ENCODE measurements at places on chromosomes 11 and 22.

DNA sequence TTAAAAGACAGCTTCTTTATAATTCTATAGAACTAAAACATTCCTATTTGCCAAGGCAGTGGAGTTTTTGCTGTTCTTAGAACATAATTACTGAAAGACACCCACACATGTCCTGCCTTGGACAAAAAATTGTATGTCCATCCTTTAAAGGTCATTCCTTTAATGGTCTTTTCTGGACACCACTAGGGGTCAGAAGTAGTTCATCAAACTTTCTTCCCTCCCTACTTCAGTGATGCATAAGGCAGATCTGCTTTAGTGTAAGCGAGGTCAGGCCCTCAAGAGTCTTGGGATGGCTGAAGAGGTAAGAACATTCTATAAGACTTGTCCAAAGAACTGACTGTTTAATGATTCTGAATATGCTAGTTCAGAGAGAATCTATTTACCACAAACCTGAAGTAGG is 4.3 kb upstream of the OR51V1 start:
- DNase-seq, result no peak

DNA sequence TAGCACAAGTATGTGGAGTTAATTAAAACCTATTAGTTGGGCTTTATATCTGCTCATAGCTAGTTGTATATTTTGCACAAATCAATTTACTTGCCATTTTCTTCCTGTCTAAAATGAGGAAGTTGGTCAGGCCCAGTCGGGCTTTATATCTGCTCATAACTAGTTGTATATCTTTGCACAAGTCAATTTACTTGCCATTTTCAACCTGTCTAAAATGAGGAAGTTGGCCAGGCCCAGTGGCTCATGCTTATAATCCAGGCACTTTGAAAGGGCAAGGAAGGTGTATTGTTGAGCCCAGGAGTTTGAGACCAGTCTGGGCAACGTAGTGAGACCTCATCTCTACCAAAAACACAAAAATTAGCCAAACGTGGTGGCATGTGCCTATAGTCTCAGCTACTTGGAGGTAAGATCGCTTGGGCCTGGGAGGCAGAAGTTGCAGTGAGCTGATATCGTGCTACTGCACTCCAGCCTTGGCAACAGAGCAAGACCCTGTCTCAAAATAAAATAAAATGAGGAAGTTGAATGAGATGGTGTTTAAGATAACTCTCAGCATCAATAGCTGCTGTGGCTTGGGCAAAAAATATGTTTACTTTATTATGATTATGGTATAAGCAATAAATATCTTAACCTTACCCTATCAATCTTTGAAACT is 1558.6 kb upstream of the RAG2 start:
- DNase-seq, result no peak

GRCh38 chr22:37624876-37625275 is 14.6 kb upstream of the SH3BP1 start:
- DNase-seq, result no peak

GRCh38 chr11:115462004-115462541 is 42.1 kb downstream of the CADM1 start:
- no peak for DNase-seq

GRCh38 chr22:24768537-24769374 is 5.8 kb downstream of the PIWIL3 start:
- DNase-seq, result peak; percentile 34

GRCh38 chr11:72722050-72722748 is 30.0 kb downstream of the ARAP1 start:
- peak; percentile 70 for DNase-seq

DNA sequence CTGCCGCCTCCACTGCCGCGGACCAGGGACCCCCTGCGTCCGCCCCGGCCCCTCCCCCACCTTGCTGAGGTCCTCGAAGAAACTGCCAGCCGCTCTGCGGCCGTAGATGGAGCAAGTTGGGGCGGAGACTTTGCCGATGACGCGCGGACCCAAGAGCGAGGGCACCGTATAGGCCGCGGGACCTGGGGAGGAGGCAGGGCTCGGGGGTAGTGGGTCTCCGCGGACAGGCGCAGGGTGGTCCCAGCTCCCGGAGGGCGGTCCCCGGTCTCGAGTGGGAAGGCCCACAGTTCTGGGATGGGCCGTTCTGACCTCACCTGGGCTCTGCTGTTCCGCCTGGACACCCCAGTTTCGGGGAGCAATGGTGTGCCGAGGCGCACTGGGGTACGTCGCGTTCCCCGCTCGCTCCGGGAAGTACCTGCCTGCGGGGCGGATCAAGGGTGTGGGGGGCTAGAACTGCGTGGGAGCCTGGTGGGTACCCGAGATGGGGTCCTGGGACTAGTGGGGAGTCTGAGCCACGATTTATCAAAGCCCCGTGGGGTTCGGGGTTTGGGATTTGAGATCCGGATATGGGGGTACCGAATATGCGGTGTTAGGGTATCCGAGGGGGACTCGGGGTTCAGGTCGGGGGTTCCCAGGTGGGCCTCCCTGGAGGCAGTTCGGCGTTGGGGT is 1.2 kb upstream of the TYMP start:
- peak; percentile 66 for DNase-seq

DNA sequence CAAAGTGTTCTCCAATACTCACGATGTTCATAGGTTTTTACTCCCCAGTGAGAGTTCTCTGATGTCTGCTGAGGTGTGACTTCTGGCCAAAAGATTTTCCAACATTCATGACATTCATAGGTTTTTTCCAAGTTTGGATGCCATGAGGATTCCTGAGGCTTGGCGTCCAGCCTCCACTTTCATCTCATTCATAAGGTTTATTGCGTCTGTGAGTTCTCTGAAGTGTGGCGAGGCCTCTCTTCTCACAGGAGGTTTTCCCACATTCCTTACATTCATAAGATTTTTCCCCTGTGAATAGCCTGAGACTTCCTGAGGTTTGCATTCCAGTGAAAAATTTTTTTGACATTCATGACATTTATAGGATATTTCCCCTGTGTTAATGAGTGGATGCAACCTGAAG is 1014.1 kb downstream of the LRRC4C start:
- no peak for DNase-seq

DNA sequence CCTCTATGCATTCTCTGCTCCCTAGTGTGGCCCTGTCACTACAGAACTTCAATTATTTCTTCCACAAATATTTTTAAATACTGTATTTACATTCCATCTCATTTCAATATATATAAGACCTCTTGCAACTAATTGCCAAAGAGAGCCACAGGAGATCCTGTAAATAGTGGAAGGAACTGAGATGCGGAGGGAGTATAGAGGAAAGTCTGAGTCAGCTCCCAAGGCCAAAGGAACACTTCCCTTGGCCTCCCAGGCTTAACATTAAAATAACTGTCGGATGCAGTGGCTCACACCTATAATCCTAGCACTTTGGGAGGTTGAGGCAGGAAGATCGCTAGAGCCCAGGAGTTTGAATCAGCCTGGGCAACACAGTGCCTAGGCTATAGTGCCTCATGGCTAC is 31.2 kb downstream of the RBFOX2 start:
- no peak for DNase-seq

DNA sequence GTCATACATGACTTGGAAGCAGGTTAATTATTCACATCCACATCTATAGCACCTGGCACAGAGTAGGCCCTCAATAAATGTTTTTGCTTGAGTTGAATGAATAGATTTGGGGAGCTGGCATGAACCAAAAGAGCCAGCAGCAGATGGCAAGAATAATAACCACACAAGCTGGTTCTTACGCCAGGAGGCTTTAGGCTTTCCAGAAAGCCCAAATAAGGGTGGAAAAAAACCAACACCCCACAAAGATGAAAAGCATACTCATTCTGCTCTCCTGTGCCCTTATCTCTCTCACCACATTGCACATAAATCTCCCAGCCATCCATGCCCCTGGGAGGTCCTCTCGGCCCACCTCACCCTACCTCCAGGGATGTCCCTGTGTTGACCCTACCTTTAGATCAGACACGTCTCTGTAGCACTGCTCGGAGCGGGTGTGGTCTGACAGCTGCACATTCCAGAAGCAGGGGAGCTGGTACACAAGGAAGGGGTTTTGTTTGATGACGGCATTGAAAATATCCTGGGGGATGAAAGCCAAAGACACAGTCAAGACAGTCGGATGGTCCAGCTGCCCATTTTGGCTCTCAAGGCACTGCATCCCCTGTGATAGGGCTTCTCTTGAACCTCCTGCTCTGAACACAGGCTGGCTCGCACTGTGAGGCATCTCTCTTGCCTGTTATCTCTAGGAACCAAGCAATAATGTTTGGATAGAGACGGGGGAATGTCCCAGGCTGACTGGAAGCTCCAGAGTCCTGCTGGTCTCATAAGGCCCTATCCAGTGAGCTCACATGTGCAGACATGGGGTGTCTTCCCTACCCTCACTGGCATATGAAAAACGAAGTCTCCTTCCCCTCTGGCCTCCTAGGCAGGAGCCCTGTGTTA is 323.6 kb upstream of the SYN3 start:
- no peak for DNase-seq

GRCh38 chr22:29833392-29833965 is 4.6 kb downstream of the ASCC2 start:
- DNase-seq, result no peak

GRCh38 chr11:85184721-85185120 is 442.4 kb downstream of the DLG2 start:
- no peak for DNase-seq

- DNase-seq, result no peak
These were observed 93.1 kb upstream of the FGF3 start for GRCh38 chr11:69912161-69912910.

GRCh38 chr11:80584661-80585060 is 1143.8 kb upstream of the TENM4 start:
- no peak for DNase-seq

- DNase-seq, result no peak
These were observed 40.8 kb downstream of the PGM2L1 start for GRCh38 chr11:74357449-74357848.

DNA sequence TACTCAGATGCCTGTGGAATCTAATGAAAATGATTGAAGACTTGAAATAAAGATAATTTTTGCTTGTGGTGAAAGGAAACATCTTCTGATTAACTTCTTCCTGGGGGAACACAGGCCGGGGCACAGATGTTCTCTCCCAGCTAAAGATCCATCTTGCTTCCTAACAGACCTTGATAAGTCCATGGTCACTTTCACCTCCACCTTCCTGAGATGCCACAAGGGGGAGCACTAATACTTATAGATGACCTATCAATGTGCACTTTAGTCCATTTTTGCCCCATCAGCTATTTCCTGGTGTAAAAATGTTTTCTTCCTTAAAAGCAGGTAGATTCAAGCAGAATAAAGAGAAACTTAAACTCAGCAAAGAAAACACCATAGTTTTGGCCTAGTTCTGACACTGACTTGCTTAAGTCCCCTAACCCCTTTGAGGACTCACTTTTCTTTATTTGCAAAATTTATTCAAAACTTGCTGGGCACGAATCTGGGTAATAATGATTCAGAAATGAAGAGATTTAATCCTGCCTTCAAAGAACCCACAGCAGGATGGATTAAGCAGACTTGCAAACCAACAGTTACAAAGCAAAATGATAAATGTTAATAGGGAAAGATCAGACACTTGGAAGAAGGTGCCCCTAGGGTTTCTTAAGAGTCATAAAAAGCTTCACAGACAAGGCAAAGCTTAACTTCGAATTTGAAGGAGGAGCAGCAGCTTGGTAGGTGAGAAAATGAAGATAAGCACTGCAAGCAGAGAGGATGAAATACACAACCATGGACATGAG is 158.7 kb downstream of the RAB38 start:
- peak; percentile 19 for DNase-seq

- no peak for DNase-seq
These were observed 80.5 kb downstream of the TEAD1 start for GRCh38 chr11:12754582-12755234.

DNA sequence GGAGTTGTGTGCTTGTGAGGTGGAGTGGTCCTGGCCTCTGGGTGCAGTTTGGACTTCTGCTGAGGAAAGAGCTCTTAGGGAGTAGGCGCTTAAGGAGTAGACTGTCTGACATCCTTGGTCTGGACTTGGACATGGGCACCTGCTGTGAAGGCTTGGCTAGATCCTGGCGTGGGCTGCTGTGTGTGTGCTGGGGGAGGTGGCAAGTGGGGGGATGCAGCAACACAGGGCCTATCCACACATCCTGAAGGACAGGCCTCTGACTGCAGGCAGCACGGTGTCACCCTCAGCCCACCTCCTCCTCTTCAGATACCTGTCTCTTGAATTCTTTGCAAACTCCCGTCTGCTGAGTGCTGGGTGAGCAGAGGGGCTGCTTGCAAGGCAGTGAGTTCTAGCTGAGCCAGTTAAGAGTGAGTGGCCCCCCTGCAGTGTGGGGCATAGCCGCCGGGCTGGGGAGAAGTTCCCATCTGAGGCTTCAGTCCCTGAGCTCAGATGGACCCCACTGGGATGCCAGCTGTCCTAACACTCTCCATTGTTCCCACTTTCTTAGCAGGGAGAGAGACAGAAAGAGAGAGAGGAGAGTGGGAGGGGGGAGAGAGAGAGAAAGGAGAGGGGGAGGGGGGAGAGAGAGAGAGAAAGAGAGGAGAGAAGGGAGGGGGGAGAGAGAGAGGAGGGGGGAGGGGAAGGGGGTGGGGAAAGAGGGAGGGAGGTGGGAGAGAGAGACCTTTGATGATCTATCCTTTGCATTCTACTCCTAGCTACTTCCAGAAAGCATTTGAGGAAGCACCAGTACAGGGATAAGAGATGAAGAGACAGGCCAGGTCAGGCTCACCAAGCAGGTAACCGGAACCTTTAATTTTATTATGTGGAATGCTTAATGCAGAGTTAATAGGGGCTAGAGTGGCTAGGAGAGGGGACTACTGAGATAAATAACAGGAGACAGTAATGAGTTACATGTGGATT is 12.6 kb downstream of the SOX10 start:
- no peak for DNase-seq

- DNase-seq, result no peak
These were observed 47.2 kb upstream of the MPEG1 start for GRCh38 chr11:59259867-59260475.

GRCh38 chr22:34966980-34967565 is 98.9 kb upstream of the ISX start:
- DNase-seq, result no peak

DNA sequence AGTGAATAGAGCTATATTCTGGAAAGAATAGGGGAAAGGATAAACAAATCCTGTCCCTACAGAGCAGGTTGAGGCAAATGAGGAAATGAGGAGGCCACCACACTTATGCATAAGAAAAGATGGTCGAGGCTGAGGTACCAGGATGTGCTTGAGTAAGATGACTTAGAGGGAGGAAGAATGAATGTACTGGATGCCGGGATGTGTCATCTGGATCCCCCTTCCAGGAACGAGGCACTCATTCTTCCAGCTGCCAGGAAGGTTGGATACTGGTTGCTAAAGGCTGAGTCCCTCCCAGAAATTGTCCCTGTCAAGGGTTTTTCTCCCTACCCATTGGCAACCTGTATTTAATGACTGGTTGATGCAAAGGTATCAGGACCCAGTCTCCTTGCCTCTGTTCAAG is 31.1 kb upstream of the SYT9 start:
- DNase-seq, result no peak

GRCh38 chr11:64564947-64565889 is 25.8 kb upstream of the SLC22A12 start:
- DNase-seq, result no peak

DNA sequence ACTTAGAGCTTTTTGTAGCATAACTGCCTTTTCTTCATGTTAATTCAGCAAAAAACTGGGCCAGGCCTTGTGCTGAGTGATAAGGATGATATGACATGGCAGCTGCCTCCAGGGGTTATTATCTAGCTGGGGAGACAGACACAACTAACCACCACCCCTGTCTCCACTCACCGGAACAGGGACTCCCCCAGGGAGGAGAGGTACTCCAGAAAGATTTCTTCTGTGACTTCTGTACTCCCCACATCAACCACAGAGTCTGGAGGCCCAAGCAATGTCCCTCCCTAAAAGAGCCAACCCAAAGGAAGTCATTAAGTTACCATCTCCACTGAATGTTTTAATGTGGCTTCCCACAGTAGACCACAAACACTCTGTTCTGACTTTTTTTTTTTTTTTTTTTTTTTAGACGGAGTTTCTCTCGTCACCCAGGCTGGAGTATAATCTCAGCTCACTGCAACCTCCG is 14.3 kb upstream of the PMM1 start:
- DNase-seq, result peak; percentile 67

- DNase-seq, result no peak
These were observed 70.4 kb downstream of the NCAPD3 start for GRCh38 chr11:134153147-134153905.

Measured in stimulated activated CD4-positive, alpha-beta T cell treated with anti-CD3 and anti-CD28 coated beads, TNF-alpha, amount 100 ng/mL, for 24 hours (primary cell).